ENCODE measurements at places on chromosomes 6 and 20.
A peak's percentile ranks its signal among the peaks of the same experiment; 100 is the strongest.

GRCh38 chr20:37989601-37990295 is 43.5 kb downstream of the TTI1 start:
- DNase-seq, result peak; percentile 54

DNA sequence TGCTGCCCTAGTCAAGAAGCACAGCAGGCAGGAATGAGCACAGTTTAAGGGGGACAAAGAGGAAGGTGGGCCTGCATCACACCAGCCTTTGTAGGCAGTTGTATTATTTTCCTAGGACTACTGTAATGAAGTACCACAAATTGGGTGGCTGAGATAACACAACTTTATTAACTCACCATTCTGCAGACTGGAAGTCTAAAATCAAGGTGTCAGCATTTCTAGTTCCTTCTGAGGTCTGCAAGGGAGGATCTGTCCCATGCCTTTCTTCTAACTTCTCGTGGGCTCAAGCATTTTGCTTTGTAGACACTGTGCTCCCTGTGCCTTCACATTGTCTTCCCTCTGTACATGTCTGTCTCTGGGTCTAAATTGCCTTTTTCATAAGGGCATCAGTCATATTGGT is 488.5 kb upstream of the JARID2 start:
- no peak for DNase-seq

- DNase-seq, result no peak
Measured at GRCh38 chr6:154249499-154250298, 106.9 kb downstream of the IPCEF1 start.

DNA sequence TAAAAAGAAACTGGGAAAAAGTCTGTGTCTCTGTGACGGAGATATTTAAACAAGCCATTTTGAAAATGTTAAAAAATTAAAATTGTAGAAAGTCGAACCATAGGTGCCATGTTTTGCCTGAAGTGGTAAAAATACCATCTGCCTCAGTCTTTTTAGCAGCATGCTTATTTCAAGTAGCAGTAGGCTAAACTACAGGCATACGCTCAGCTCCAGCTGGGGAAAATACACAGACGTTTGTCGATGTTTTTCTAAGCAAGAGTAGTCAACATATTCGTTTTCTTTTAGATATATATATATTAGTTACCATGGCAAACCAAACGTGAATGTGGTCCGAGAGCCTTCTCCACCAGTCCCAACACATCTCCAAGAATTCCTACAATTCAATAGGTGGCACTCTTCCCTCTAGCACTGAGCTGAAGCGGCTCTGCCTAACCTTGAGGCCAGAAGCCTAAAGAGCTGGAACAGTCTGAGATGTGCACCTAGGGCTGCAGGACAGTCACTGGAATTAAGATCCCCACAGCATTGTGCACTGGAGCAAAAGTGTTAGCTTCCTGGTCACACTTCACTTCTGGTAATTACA is 70.2 kb upstream of the BEND3 start:
- peak; percentile 11 for DNase-seq
